ENCODE measurements at places on chromosomes 3 and 15.

GRCh38 chr15:65331811-65332210 is 27.3 kb downstream of the RNU5B-1 start:
- no peak for DNase-seq

- DNase-seq = no peak
Observed at GRCh38 chr15:94580211-94580885, 349.0 kb downstream of the MCTP2 start.

DNA sequence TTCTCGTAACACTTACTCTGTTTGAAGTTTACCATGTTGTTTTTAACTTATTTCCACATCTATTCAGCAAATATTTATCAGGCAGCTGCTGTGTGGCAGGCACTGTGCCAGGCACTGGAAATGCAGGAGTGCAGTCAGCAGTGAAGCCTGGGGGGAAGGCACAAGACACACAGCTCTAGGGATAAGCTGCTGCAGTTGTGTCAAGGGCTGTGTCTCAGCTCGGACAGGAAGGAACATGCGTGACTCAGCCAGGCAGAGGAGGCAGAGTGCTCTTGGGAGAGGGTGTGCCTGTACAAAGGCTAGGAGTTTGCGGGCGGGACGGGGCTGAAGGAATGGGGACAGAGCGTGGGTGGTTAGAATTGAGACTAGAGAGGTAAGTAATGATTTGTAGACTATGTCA is 24.7 kb downstream of the LYSMD4 start:
- DNase-seq = no peak

DNA sequence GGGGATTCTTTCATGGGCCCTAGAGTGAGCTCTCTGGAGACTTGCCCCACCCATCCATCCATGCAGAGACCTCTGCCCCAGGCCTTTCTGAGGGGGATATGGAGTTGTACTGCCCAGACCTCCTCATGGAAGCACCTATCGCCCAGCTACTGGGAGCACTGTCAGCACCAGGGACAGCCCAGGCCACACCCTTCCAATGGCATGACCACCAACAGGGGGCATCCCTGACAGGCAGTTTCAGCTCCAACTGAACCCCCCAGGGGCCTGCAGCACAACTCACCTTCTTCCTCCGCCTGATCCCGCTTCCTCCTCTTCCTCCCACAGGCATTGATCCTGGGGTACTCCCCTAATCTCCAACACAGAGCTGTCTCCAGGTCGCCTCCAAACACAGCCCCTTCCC is 21.8 kb downstream of the MRPS11 start:
- DNase-seq = no peak

DNA sequence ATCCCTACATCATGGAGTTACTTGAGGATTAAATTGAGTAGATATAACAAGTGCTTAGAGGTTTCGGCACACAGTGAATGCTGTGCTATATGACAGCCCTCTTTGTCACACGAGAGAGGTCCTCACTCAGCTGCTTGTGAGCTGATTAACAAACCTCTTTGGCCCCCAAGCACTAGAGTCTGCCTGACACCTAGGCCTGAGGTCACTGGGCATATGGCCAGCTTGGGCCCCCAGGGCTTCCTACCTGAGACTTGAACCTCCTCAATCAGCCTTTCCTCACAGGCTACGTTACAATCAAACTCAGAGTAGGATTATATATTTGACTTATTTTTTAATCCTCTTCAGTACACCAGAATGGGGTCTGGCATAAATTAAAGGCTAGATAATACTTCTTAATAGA is 88.8 kb downstream of the WDR72 start:
- DNase-seq = no peak

Data from NK-92 treated with Interleukin-12 subunit alpha and Interleukin-12 subunit beta, amount 100 ng/mL, for 24 hours (cell line).